ENCODE measurements at places on chromosomes 16 and 17. TPM values are rescaled to one million over a fixed set of nuclear protein-coding genes. Genes with fewer than 3 reads are reported as not detected.

GRCh38 chr16:12461971-12462370 lies 341.7 kb downstream of the CPPED1 start:
- no peaks in the 10 kb centered on the region for H3K27me3 ChIP-seq
- H3K4me1 ChIP-seq = peaks cover 7% of the 10 kb centered on the region
- H3K27ac ChIP-seq = no peak overlapping the region
- no peak for DNase-seq
- no peak overlapping the region for H3K4me3 ChIP-seq
- no peaks in the 10 kb centered on the region for H3K36me3 ChIP-seq

DNA sequence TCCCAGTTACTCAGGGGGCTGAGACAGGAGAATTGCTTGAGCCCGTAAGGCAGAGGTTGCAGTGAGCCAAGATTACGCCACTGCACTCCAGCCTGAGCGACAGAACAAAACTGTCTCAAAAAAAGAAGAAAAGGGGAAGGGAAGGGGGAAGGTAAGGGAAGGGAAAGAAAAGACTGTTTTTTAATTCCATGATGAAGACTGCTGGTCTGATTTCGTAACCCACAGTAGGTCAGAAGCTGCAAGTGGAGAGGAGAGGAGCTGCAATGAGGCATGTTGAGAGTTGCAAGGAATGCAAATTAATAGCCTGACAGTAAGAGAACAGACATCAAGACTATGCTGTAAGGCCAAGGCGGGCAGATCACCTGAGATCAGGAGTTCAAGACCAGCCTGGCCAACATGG lies 33.3 kb downstream of the HELZ start:
- no peak for DNase-seq
- H3K27ac ChIP-seq = no peak overlapping the region
- no peaks in the 10 kb centered on the region for H3K27me3 ChIP-seq
- H3K4me1 ChIP-seq = no peaks in the 10 kb centered on the region

DNA sequence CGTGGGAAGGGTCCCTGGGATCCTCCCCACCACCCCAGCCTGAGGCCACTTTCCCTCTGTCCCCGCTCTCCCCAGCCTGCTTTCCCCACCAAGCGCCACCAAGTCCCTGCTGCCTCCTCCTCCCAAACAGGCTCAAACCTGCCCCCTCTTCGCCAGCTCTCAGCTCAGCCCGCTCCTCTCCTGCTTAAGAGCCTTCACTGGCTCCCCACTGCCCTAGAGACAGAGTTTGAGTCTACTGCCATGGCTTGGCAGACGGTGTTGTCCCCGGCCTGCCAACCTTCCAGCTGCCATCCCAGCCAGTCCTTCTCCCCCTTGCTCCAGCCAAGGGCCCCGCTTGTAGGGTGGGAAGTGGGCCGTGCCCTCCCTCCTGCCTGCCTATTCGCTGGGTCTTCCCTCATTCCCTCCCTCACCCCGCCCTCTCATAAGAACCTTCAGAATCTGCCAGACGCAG lies 11.1 kb downstream of the IL4R start:
- no peaks in the 10 kb centered on the region for H3K27me3 ChIP-seq
- peak overlapping the region; percentile 69 for H3K27ac ChIP-seq
- peaks cover 39% of the 10 kb centered on the region for H3K4me1 ChIP-seq
- H3K36me3 ChIP-seq = no peaks in the 10 kb centered on the region

- H3K27me3 ChIP-seq = no peaks in the 10 kb centered on the region
- no peak for DNase-seq
- no peak overlapping the region for H3K4me3 ChIP-seq
- no peaks in the 10 kb centered on the region for H3K36me3 ChIP-seq
- H3K27ac ChIP-seq = no peak overlapping the region
- H3K4me1 ChIP-seq = peaks cover 2% of the 10 kb centered on the region
Observed at GRCh38 chr17:20187049-20187448, 177.9 kb downstream of the SPECC1 start.

DNA sequence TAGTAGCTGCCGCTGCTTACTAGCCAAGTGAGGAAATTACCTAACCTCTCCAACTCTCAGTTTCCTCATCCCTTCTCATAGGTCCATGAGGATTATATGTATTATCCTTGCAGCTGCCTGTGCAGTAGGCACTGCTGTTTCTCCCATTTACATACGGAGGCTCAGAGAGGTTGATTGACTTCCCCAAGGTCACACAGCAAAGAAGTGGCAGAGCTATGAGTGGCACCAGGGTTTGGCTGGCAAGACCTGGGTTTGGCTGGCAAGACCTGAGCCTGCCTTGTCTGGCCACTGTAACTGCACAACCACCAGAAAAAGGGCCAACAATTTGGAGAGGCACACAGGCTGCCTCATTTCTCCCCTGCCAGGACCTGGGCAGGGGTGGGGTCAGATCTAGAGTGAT lies 2.5 kb upstream of the NDRG4 start:
- H3K4me3 ChIP-seq = no peak overlapping the region
- peaks cover 26% of the 10 kb centered on the region for H3K27me3 ChIP-seq
- DNase-seq = no peak
- H3K36me3 ChIP-seq = no peaks in the 10 kb centered on the region
- no peak overlapping the region for H3K27ac ChIP-seq

GRCh38 chr16:83713597-83713996 lies 94.2 kb upstream of the HSBP1 start:
- peaks cover 10% of the 10 kb centered on the region for H3K4me1 ChIP-seq
- no peaks in the 10 kb centered on the region for H3K27me3 ChIP-seq
- H3K4me3 ChIP-seq = no peak overlapping the region
- no peak overlapping the region for H3K27ac ChIP-seq
- no peaks in the 10 kb centered on the region for H3K36me3 ChIP-seq

- no peak within 1 kb of the TSS for H3K27ac ChIP-seq
- H3K4me3 ChIP-seq = peak within 1 kb of the TSS; percentile 37
- DNase-seq = peak; percentile 54
- H3K36me3 ChIP-seq = peaks cover 7% of the 10 kb centered on the region
- peaks cover 21% of the 10 kb centered on the region for H3K4me1 ChIP-seq
- no peaks in the 10 kb centered on the region for H3K27me3 ChIP-seq
Observed at GRCh38 chr17:35731239-35731916, at the start of gene RASL10B. TSS of gene RASL10B (plus strand) at chr17:35731639. CDS start at chr17:35735185, 3,546 bp downstream.

DNA sequence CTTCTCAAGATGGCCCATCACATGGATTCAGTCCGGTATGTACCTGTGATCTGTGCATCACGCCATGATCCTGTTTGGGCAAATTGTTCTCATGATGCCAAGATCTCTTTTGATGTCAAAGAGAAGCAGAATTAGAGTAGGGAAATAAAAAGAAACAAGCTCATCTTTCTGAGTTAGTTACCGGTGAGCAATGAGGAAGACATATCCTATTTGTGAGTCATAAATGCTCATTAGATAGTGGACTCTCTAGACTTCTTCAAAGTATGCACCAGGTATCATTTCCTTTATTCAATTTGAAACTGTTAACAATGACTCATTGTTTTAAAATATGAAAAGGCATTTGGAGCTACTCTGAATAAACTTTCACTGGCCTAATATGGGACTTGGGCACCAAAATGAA lies 8.0 kb upstream of the KRTAP4-12 start:
- no peaks in the 10 kb centered on the region for H3K27me3 ChIP-seq
- H3K36me3 ChIP-seq = no peaks in the 10 kb centered on the region
- H3K4me1 ChIP-seq = no peaks in the 10 kb centered on the region
- H3K27ac ChIP-seq = no peak overlapping the region

DNA sequence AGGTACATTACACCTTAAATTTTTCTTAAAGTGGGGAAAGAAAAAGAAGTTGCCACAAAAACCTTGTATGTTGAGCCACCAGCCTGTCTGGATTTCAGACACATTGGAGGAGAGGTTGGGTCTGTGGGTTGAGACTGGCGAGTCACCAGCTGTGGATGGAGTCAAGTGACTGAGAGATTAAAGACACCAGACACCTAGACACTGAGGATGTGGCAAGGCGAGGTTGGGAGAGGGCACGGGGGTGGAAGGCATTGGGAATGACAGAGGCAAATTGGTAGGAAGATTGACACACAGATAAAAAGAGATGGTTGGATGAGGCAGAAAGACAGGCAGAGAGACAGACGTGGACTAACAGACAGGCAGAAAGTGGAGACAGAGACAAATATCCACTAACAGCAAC lies 49.6 kb downstream of the KCNJ12 start:
- no peak overlapping the region for H3K27ac ChIP-seq
- DNase-seq = no peak
- H3K4me1 ChIP-seq = peaks cover 17% of the 10 kb centered on the region
- peaks cover 3% of the 10 kb centered on the region for H3K27me3 ChIP-seq

DNA sequence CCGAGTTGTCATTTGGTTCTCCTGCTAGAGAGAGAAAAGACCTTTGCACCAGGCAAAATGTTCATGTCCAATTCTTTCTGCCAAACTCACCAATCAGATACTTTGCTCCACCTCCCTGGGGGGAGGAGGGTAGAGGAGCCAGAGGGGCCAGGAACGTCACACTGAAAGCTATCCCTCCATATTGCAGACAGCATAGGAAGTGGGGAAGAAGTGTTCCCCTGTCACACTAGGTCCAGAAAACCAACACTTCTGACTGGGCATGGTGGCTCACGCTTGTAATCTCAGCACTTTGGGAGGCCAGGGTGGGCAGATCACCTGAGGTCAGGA lies 9.5 kb downstream of the HSD17B2 start:
- H3K4me3 ChIP-seq = no peak overlapping the region
- no peaks in the 10 kb centered on the region for H3K36me3 ChIP-seq
- DNase-seq = no peak
- no peaks in the 10 kb centered on the region for H3K27me3 ChIP-seq

DNA sequence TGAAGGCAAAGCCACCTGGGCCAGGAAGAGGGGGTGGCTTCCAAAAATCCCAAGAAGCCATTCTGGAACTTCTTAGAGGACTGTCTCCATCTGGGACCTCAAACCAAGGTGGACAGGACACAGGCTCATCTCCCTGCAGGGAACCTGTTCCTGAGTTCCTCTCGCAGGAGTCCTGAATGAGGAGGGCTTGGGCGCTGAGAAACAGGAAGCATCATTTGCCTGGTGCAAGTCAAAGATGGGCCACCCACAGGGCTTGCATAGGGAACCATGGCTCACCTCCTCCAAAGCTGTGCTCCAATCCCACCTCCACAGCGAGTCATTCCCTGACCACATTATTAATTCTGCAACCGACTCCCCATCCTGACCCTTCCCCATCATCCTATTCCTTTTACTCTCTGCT lies 55.0 kb upstream of the RPL38 start:
- no peak overlapping the region for H3K4me3 ChIP-seq
- H3K4me1 ChIP-seq = peaks cover 7% of the 10 kb centered on the region
- no peaks in the 10 kb centered on the region for H3K36me3 ChIP-seq
- H3K27me3 ChIP-seq = peaks cover 26% of the 10 kb centered on the region
- H3K27ac ChIP-seq = no peak overlapping the region
- no peak for DNase-seq

- DNase-seq = no peak
- no peaks in the 10 kb centered on the region for H3K36me3 ChIP-seq
- no peak within 1 kb of the TSS for H3K4me3 ChIP-seq
- peaks cover 47% of the 10 kb centered on the region for H3K4me1 ChIP-seq
- H3K27me3 ChIP-seq = peaks cover 39% of the 10 kb centered on the region
Observed at GRCh38 chr17:50274142-50274896, at the start of gene TMEM92. TSS of gene TMEM92 (plus strand) at chr17:50274466. CDS start at chr17:50274502, 36 bp downstream.

DNA sequence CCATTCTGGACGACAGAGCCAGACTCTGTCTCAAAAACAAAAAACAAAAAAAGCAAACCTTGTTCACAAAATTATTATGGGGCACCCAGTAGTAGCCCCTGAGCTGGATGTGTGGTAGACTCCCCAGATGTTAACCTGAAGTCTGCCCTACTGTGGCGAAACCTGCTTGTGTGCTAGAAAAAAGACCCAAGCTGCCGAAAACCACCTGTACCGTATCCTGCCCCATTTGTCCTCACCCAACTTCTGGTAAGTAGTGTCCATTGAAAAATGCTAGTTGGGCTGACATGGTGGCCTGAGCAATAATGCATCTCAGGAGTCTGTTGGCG lies 9.1 kb downstream of the RMI2 start:
- DNase-seq = no peak
- no peak overlapping the region for H3K4me3 ChIP-seq
- no peaks in the 10 kb centered on the region for H3K36me3 ChIP-seq
- H3K4me1 ChIP-seq = peaks cover 49% of the 10 kb centered on the region
- peaks cover 2% of the 10 kb centered on the region for H3K27me3 ChIP-seq

- H3K27ac ChIP-seq = no peak overlapping the region
- peak; percentile 91 for DNase-seq
- peaks cover 16% of the 10 kb centered on the region for H3K4me1 ChIP-seq
- no peaks in the 10 kb centered on the region for H3K36me3 ChIP-seq
Observed at GRCh38 chr17:72665852-72666851, 426.3 kb downstream of the SLC39A11 start.

GRCh38 chr17:65381152-65381551 lies 180.3 kb downstream of the AXIN2 start:
- DNase-seq = no peak
- H3K4me1 ChIP-seq = no peaks in the 10 kb centered on the region
- no peak overlapping the region for H3K27ac ChIP-seq
- no peaks in the 10 kb centered on the region for H3K27me3 ChIP-seq
- H3K4me3 ChIP-seq = no peak overlapping the region
- no peaks in the 10 kb centered on the region for H3K36me3 ChIP-seq

DNA sequence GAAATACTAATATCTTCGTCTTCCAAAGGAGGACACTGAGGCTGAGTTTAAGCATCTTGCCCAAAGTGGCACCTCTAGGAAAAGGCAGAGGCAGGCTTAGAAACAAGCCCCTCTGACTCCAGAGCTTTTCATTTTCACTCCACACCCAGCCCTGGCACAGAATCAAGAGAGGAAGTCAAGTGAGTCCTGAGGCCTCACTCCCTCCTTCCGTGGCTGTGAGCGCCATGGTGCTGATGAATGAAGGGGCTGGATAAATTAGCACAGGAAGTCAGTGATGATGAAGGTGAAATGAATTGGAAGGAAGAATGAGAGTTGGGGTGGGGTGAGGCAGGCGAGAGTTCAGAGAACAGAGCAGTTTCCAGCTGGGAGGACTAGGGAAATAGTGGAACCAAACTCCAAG lies 179.3 kb downstream of the TMEM132E start:
- H3K4me1 ChIP-seq = peaks cover 8% of the 10 kb centered on the region
- no peak overlapping the region for H3K27ac ChIP-seq
- no peaks in the 10 kb centered on the region for H3K36me3 ChIP-seq

The TBC1D3I gene
- 0.09 TPM for total RNA-seq

The TEX19 gene
- 0.09 TPM for total RNA-seq

The HSPB9 gene
- total RNA-seq = 0.13 TPM

The POLR2A gene
- 30.9 TPM for total RNA-seq

The AATK gene
- 6.3 TPM for total RNA-seq

The TAC4 gene
- total RNA-seq = 0.75 TPM

The SEPTIN12 gene
- total RNA-seq = not detected

All from muscle of leg (tissue), 16 donors.